ENCODE measurements at places on chromosomes 13 and 19.
A peak's percentile ranks its signal among the peaks of the same experiment; 100 is the strongest.

DNA sequence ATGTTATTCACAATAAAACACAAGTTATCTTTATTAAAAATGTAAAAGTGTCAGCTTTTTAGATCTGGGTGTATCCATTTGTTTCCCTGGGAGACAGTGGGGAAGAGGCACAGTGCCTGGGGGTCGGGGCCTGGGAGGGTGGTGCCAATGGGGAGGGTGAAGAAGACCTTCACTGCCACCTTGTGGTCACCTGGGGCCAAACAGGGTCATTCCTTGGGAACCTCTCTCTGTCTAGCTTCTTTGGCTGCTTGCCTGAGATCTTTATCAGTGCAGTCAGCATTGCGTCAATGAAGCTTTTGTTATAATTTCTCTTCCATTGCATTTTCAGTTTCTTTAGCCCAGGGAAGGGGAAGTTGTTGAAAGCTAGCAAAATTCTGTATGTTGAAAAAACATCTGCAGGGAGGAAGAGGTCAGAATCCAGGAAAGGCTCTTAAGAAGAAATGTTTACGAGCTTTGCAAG lies 39.1 kb downstream of the PCDH8 start:
- DNase-seq, result peak; percentile 52

DNA sequence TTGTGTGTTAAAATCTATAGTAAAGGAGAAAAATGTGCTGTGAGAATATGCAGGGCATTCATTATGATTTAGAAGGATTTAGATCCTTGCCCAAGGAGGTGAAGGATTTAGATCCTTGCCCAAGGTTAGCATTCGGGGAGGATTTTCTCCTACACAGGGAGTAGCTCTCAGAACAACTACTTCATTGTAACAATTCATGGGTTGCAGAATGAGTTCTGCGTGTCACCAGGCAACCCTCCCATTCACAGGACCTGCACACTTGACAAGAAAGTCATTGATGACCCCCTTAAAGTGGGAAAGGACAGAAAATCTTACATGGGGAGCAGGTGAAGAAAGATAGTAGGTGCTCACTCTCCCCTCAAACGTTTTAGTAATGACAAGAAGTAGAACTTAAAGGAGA lies 167.1 kb upstream of the MAB21L1 start:
- no peak for DNase-seq

DNA sequence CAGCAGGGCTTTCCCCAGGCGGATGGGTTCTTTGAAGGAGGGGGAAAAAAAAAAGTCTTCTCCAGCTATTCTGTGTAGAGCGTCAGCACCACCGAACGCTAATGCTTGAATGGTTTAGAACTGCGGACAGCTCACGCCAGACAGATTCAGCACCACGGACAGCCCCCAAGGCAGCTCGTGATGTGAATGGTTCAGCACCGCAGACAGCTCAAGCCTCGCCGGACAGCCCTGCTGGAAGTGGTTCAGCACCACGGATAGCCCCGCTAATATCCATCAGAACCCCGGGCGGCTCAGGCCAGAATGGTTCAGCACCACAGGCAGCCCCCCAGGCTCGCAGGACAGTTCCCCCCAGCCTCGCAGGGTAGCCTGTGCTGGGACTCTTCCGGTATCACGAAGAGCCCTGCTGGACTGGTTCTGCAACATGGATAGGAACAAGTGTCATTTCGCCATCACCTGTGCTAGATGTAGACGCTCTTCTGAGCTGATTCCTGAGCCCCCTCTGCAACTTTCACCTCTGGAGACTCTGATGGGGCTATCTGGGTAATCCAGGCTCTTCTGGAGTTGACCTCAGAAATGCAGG lies 4.9 kb upstream of the SMIM17 start:
- no peak for DNase-seq

DNA sequence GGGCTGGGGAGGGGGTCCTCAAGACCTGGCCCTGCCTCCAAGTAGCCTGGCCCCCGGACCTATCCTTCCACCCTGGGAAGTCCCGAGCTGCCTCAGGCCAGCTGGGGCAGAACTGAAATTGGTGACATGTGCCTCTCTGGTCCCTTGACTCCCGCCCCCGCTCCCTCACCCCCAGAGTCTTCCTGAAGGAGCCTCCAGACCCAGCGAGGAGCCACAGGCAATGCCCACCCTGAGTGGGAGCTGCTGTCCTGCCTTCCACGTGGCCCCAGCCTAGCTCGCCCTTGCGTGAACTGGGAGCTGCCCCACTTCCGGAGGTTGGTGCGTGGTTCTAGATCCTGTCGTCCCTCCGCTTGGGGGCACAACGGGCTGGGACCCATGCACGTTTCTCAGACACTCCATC lies 34.6 kb downstream of the CEBPA start:
- no peak for DNase-seq

DNA sequence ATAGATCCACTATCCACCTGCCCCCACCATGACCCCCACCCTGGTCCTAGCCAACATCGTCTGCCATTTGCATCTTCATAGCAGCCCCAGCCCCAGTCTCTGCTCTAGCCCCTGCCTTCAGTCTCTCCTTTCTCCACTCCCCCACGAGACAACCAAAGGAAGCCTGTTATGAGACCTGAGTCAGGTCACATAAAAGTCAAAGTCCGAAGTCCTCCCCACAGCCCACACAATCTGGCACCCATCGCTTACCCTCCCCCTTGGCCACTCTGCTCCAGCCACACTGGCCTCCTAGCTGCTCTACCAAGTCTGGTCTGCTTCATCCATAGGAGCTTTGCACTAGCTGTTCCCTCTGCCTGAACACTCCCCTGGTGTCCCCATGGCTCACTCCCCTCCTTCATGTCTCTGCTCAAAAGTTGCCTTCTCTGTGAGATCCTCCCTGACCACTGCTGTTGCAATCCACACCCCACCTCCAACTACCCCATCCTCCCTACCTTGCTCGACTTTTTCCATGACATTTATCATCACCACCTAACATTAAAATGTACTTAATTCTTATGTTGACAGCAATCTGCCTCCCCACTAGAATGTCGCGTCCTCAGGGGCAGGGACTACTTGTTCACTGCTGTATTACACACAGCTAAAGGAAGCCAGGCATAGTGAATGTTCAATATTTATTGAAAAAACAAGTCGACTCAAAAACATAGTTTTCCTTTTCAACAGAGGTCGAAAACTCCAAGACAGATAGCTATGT lies 1.2 kb upstream of the PLEKHG2 start:
- no peak for DNase-seq

DNA sequence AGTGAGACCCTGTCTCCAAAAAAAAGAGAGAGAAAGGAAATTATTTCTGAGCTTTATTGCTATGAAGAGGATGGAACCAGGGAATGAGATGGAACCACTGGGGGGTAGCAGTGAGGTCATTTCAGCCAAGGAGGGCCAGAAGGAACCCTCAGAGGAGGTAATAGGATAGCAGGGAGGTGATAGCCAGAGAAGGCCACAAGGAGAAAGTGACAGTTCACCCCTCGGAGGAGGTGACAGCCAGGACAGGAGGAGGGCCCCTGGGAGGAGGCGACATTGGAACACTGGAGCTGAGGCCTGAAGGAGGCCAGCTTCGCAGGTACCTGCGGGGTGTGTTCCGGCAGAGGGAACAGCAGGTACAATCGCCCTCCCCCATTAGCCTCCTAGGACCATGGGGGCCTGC lies 675 bp upstream of the PGPEP1 start:
- DNase-seq, result peak; percentile 34
